ENCODE measurements at places on chromosomes 6 and 20.

- DNase-seq: peak; percentile 62
These were observed 13.2 kb downstream of the SYTL3 start for GRCh38 chr6:158662954-158663624.

DNA sequence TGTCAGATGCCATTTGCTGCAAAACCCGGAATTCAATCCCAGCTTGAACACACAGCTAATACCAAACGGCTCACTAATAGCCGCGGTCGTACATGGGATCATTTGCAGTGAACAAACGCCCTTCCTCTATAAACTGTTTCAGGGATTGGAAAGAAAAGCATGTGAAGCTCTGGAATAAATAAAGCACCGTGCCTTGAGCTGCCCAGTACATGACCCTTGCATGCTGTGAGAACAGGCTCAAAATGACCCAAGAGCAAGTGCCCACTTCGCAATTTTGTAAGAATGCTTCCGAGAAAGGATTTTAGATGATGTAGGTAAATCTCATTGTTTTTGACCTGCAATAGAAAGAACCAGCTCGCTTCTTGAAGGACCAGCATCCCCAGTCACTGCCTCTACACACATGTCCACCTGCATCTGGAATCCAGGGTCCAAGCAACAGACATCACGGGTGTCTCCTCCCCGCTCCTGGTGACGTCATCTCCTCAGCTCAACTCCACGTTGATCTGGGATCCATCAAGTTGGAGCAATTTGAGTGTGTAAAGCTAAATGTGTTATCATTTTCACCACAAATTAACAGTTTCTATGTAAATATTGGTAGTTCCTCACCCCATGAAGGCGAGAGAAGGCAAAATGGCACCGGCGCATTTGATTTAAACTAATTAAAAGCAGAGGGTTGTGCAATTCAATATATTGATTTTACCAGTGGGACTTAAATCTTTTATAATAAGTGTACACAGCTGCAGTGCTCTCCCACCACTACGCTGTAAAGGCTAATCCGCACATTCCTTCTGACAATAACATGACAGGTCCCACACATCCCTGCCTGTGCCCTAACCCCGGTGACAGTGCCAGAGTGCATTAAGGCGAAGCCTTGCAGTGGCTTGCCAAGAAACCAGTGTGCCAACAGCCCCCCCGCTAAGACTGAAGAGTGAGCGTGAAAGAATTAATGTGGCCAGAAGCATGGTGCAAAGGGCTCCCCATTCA is 6.2 kb downstream of the BMP7 start:
- DNase-seq: no peak

GRCh38 chr6:33073431-33073871 is at the start of gene HLA-DPA1:
Gene HLA-DPA1, minus strand, starts transcription at chr6:33073649.
- DNase-seq: peak; percentile 83

DNA sequence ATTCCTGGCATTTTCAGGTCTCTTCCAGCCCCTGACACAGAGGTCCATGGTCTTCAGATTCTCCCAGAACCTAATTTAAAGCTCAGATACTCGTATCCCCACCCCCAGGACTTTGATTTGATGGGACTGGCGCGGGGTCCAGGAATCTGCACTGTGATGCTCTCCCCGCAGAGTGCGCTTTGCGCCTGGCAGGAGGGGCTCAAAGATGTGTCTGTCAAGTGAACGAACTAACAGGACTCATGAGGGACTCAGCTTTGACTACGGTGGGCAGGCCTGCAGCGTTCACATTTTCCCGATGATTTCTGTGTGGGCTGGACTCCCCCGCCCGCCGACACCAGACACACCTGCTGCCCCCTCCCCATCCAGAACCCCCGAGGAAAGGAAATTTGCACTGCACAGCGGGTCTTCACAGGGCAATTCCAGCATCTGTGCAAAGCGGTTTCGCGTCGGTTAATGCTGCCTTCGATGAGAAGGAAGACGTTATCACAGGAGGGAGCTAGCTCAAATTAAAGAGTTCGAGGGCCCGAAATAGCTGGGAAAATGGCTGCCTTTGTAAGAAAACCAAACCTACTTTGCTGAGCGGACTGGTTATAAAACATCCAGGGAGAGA is 90.2 kb downstream of the ZDHHC14 start:
- no peak for DNase-seq

DNA sequence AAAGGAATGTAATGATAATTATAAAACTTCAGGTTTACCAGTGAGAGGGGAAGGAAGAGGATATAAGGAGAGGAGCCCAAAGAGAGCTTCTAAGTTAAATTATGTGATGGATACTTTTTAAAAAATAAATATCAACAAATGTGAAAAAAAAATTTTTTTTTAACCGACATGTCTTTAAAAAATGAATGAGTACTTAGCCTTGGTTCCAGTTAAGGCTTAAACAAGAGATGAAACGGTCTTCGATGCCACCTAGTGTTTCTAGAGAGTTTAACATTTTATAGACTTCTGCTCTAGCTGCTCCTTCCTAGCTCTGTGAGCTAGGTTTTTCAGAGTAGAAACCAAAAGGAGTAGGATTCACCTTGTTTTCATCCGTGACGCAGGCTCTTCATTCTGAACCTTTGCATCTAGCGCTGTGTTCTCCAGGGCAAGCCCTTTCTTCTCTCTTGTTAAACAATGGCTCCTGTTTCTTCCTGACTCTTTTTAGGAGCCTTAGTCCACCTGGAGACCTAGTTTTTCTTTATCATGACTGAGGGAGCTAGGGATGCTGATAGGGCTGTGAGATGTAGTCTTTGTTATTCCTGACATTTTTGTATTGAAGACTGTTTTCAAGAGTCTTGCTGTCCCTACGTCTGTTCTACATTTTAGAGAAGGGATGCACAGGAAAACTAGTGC is 42.4 kb upstream of the GNRH2 start:
- DNase-seq: peak; percentile 92

DNA sequence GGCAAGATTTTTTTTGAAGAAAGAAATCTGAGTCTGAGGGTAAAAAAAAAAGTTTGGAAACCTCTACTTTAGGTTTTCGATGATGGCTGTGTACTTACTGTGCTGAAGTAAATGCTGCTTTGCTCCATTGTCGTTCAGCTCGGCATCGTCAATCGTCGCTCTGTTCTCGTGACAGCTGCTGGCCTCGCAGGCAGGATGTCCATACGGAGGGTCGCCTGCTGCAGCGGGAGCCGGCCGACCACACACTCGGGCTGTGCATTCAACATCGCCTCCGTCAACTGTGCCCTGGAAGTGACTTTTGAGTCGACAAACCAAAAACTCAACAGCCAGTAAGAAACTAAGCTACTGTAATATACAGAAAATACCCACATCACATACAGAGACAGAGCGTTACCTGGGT is 53.1 kb upstream of the SMOC2 start:
- no peak for DNase-seq

DNA sequence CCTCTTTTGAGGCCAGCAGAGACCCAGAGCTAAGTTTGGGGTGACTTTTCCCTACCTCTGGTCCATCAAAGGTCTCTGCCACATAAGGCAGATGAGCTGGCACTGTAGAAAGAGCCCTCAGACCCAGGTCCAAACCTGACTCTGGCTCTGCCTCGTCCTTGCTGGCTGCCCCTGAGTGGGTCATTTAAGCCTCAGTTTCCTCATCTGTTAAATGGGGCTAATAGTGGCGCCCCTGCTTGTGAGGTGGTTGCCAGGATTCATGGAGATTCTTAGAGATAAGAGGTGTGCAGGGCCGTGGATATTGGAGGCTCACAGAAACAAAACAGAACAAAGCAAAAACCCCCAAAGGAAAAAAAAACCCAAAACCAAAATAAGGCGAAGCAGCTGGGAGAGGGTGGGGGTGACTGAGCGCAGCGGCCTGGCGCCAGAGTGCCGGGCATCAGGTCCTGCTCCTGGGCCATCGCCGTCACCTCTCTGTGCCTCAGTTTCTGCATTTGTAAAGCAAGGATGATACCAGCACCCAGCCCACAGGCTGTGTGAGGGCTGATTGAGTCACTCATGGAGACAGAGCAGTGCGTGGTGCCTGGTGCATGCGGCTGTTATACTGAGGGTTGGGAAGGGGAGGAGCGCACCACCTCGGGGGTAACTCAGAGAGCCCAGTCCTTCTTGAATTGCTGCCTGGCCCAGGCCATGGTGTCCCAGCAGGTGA is 133.8 kb upstream of the PTPN1 start:
- DNase-seq: no peak

DNA sequence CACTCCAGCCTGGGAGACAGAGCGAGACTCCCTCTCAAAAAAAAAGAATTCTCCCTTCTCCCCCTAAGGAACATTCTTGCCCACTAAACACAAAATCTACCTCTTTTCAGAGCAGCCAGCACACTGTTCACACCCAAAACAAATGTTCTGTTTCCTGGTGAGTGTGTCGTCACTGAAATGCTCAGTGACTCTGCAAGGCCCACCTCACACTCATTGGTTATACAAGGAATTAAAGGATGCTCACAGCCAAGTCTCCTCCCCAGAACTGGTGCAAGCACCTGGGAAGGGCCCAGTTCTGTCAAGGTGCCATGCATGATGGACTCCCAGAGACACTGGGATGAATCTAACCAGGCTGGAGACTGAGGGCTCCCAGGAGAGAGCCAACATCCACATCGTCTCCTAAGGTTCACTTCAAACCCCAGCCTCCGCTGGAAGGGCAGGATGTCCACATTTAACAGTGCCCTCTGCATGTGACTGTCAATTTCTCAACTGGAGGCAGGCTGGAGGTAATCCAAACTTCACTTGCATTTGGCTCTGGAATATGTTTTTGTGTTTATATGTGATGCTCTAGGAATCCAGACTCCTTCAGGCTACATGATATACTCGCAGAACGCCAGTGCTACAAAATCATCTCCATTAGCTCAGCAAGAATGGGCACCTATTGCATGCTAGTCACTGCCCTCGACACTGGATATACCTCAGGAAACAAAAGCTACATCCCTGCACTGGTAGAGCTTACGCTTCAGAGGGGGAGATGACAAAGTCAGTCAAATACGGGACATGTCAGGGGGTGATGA is 7.1 kb downstream of the RRBP1 start:
- DNase-seq: no peak

DNA sequence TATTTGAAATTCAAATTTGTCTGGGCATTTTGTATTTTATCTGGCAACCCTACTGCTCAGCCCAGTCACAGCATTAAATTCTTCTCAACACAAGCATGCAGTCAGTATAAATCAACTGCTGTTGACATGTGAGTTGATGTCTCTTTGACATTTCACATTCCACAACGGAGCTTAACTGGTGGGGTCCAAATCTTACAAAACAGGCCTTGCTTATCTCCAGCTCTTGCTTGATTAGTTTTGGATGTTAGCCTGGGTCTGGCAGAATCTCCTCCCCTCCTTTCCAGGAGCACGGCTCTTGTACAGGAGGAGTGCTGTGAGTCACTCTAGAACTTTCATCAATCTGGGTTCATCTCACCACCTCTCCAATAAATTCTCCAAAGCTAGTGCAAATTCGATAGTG is 80.8 kb upstream of the PHACTR1 start:
- no peak for DNase-seq

- DNase-seq: no peak
These were observed 810.7 kb downstream of the MAFB start for GRCh38 chr20:39878320-39878719.

DNA sequence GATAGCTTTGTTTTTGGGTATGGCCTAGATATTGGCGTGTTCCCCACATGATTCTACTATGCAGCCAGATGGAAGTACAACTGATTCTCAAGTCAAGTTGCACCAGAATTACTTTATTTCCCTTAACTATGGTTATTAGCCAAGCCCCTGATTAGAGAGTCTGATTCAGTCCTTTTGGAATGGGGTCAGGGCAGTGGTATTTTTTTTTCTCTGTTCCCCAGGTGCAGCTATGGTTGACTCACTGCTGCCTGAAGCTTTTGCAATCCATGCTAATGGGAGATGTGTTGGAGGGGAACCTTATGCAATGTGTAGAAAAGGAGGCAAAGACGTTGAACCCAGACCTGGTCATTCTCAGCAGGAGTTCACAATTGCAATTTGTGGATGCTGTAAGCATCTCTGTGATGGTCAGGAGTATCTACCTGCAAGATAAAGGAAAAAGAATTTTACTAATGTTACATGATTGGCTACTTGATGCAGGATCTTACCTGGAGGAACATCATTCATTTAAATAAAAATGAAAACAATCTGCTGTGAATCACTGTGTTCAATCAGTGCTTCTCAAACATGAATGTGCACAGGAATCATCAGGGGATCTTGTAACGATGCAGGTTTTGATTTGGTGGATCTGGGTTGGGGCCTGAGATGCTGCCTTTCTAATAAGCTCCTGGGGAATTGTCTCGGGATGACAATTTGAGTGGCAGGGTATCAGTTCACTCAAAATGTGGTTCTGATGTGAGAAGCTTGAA is 49.4 kb downstream of the PFDN4 start:
- no peak for DNase-seq

GRCh38 chr6:52509281-52510212 is 67.3 kb downstream of the TRAM2 start:
- DNase-seq: no peak

DNA sequence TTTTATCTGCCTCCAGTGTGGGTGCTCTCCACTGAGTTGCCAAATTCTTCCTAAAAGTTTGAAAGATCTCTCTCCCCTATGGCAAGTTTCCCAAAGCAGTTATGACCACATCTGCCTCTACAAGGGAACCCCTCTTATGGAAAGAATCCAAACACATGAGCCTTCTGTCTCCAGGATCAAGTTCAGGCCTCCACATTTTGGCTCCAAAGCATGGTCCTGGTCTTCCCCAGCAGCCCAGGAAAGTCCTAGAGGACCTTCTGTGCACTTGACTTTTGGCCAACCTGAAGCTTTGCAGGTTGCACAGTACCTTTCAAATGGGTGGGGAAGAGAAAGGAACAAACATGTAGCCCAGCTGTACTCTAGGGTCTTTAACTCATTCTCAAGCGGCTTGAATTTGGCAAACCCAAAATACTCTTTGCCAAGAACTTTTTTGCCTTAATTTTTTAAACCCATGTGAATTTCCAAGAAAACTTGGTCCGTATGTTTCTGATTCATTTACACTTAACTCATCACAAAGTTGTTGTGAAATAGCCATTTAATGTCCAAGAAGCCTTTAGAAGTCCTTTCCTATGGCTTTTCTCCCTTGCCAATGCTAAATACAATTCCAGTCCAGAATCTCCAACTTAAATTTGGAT is 240.1 kb upstream of the TBX18 start:
- no peak for DNase-seq

- DNase-seq: no peak
These were observed 24.3 kb upstream of the CDH22 start for GRCh38 chr20:46332373-46333160.

- no peak for DNase-seq
These were observed 42.3 kb downstream of the PPP1R16B start for GRCh38 chr20:38847840-38848239.

DNA sequence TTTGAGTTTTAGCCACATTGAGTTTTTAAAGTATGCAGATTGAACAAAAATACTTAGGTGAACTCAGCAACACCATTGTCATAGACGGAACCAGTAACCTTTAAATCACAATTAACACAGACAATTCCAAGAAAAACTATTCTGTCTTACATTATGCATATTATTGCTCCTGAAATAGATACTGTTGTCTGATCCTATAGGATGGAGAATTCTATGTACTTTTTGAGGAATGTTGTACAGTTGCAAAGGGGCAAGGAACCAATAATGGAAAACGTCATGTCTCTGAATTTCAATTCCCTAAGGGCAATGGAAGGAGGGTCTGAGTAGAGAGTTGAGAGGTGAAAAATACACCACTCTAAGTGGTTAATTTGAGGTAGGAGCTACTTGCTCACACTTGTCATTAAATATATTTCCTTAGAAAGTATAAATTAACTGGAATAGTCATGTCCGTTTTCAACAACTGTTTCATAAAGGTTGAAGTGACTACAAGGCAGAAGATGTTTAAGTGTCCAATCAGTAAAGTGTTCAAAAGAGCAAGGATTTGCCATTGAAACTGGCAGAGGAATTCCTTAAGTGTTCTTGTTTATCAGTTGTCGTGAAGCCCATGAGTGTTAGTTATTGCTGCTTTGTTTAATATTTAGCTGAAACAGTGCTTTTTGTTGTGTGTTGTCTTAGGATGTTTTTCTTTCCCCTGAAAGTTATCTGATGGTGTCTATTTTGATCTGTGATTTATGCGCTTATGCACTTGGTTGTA is 1.3 kb downstream of the NKAIN2 start:
- no peak for DNase-seq

Data from hematopoietic multipotent progenitor cell treated with erythropoietin and hydrocortisone succinate and interleukin-3 and kit ligand, for 6 days (in vitro differentiated cells).